ENCODE measurements at places on chromosomes 3 and 15.

- DNase-seq: no peak
These were observed 35.3 kb upstream of the BNC1 start for GRCh38 chr15:83319771-83320170.

- no peak for DNase-seq
These were observed 62.9 kb downstream of the UMPS start for GRCh38 chr3:124793054-124793739.

- no peak for DNase-seq
These were observed 42.3 kb downstream of the RAB27A start for GRCh38 chr15:55247311-55247710.

GRCh38 chr15:61621146-61621545 lies 392.0 kb upstream of the RORA start:
- DNase-seq: peak; percentile 33

- no peak for DNase-seq
These were observed 17.2 kb upstream of the ADIPOQ start for GRCh38 chr3:186825294-186825821.

DNA sequence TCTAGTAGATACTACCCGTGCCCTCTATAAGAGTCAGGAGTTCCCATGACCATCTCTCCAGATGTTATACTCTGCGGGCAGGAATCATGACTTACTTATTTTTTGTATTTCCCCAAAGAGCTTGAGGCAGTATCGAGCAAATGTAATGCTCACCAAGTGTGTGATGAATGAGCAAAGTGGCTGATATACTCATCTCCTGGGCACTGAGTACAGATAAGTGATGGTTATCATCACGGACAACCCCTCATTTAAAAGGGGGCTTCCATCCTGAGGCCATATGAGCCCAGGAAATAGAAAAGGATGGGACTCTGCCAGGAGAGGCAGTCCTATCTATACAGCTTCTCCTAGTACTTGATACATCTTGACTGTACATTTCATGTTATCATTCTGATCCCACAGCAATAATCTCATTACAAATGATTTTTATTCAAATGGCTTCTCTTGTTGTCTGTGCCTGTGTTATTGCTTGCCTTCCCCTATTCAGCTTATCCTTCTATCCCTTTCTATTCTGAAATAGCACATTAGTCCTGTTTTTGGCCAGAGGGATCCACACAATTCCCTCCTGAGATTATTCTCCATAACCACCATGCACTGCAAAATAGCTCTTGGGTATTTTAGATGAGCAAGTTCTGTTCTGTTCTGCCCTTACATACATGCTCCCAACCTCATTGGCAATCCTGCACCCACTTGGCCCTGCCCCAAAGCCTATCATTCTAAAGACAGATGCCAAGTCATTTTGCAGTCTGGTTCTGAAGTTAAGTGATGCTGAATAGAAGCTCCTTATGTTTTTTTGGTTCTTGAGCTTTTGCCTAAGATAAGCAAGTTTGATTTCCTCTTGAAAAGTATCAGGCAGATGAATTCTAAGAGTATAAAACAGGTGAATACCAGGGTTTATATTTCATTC lies 48.0 kb upstream of the MRPL3 start:
- DNase-seq: no peak

All from DMS153 (cell line).